ENCODE measurements at places on chromosomes 3 and 15.

GRCh38 chr3:172520301-172520831 lies 2.9 kb downstream of the TNFSF10 start:
- DNase-seq, result peak; percentile 82

DNA sequence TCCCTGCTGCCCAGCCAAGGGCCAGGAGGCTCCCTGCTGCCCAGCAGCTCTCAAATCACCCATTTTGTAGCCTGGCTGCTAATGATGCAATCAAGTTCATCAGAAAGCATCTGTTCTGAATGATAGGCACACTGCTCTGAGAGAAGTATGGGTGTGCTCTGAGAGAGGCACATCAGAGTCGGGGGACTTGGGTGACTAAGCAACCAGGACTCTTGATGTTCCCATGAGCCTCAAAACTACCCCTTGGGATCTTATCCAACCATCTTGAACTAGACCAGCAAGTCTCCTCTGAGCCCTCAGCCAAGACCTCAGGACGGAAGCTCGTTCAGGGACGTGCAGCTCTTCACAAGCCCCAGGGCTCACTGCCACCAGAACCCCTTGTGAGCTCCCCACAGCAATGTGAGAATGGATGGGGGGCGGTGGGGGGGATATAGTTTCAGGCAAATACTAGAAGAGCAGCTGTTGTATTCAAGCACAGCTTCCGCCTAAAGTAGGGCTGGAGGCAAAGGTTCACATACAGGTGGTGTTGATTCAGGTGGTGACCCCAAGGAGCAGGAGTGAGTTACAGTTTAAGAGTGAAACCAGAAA lies 52.2 kb upstream of the HES1 start:
- no peak for DNase-seq

DNA sequence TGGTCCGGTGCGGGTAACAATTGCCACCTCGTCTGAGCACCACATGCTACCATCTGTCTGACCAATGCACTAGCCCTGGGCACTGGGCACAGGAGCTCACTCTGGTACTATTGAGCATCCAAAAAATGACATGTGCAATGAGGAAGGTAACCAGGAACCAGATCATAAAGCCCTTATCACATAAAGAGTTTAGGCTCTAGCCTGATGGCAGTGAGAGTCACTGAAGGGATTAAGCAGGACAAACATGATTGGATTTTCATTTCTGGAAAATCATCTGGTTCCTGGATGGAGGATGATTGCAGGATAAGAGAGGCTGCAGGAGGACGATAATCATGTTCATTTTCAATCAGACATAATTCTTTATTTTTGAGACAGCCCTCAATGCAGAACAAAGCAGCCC lies 12.4 kb downstream of the NDUFB4 start:
- DNase-seq, result no peak

- no peak for DNase-seq
Observed at GRCh38 chr15:62809968-62810260, 232.6 kb upstream of the TPM1 start.

GRCh38 chr3:183532620-183533411 lies 22.7 kb downstream of the KLHL6 start:
- no peak for DNase-seq

GRCh38 chr15:48331796-48332641 lies 790 bp downstream of the DUT start:
- peak; percentile 80 for DNase-seq

DNA sequence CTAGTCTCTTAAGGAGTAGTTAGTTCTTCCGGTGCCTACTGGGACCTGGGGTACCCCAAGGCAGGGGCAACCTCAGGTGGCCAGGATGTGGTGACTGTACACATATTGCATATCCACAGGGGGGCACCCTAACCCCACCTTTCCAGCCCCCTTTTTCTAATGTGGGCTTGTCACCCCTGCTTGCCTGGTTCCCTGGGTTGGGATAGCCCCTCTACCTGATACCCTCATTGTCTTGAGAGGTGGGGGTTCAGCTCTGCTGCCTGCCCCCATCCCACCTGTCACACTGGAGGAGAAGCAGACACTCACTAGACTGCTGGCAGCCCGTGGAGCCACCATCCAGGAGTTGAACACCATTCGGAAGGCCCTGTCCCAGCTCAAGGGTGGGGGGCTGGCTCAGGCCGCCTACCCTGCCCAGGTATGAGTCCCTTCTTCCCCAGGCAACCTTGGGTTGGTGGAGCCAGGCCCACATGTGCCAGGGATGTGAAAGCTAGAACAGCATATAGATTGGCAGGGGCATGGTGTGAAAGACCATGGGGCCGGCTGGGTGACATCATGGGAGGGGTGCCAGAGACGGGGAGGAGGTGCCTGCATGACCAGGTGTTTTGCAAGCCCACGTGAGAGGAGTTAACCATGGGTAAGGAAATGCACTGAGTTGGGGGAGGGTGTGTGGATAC lies 4.0 kb downstream of the GLYCTK start:
- no peak for DNase-seq

DNA sequence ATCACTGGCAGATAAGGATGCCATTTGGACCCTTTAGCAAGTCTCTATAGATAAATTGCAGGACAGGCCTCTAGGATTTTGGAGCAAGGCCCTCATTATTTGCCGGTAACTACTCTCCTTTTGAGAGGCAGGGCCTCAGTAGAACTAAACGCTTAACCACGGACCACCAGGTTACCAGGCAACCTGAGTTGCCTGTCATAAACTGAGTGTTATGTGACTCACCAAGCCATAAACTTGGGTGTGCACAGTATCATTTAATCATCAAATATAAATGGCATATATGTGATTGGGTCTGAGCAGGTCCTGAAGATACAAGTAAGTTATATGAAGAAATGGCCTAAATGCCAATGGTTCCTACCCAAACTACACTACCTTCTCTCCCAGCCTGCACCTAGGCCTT lies 93.2 kb downstream of the BCHE start:
- no peak for DNase-seq

- DNase-seq, result peak; percentile 9
Observed at GRCh38 chr15:58795825-58796224, 24.7 kb downstream of the MINDY2 start.

- no peak for DNase-seq
Observed at GRCh38 chr15:46258056-46258455, 623.2 kb downstream of the SQOR start.

DNA sequence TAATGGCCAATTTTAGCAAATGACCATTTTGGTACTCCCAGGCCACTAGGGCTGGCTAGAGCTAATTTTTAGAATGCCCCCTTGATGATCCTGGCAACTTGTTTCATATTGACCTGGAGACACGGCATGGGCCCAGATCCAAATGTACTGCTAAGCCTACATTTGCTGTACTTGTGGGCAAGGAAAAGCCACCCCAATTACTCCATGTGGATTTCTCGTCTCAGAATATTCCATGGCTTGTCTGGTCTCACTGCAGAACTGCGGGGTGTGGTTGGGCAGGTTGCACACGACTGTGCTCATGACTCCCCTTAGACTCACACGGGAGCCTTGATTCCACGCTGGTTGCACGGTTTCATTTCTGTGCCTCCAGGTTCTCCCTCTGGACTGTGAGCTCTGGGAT lies 140.9 kb downstream of the RPLP1 start:
- DNase-seq, result no peak
